Thyroid gland (tissue), 4 donors: ENCODE measurements at places on chromosomes 4 and X. TPM values are rescaled to one million over a fixed set of nuclear protein-coding genes. Genes with fewer than 3 reads are reported as not detected.

GRCh38 chrX:154002215-154002719, 17.4 kb downstream of the IRAK1 start:
- peaks cover 4% of the 10 kb centered on the region for H3K4me1 ChIP-seq
- no peak overlapping the region for H3K4me3 ChIP-seq
- no peaks in the 10 kb centered on the region for H3K27me3 ChIP-seq
- no peak for DNase-seq
- H3K36me3 ChIP-seq = no peaks in the 10 kb centered on the region

GRCh38 chr4:13641084-13641483, 13.6 kb upstream of the BOD1L1 start:
- H3K4me3 ChIP-seq = no peak overlapping the region
- DNase-seq = no peak
- H3K36me3 ChIP-seq = no peaks in the 10 kb centered on the region
- H3K4me1 ChIP-seq = no peaks in the 10 kb centered on the region
- H3K27ac ChIP-seq = no peak overlapping the region
- H3K27me3 ChIP-seq = no peaks in the 10 kb centered on the region

DNA sequence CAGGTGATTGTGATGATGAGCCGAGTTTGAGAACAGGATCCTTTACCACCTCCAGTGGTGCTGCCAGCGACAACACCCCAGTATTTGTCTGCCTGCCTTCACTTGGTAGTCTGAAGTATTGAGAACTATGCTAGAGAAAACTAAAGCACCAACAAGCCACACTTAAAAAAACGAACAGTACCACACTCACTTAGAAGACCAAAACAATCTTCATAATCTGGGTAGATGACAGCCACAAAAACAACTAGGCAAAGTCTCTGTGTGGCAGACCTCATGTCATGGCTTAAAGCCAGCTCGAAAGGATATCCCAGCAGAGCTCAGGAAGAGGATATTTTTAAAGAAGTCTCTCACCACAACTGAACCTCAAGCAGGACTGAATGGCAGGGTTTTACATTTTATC, 236.0 kb downstream of the GPC3 start:
- H3K4me1 ChIP-seq = no peaks in the 10 kb centered on the region
- H3K27ac ChIP-seq = no peak overlapping the region
- H3K4me3 ChIP-seq = no peak overlapping the region
- no peaks in the 10 kb centered on the region for H3K36me3 ChIP-seq
- H3K27me3 ChIP-seq = peaks cover 3% of the 10 kb centered on the region

- H3K4me3 ChIP-seq = no peak overlapping the region
- no peak for DNase-seq
- no peak overlapping the region for H3K27ac ChIP-seq
- no peaks in the 10 kb centered on the region for H3K36me3 ChIP-seq
- H3K27me3 ChIP-seq = no peaks in the 10 kb centered on the region
These were observed 86.8 kb downstream of the DCLK2 start for GRCh38 chr4:150164956-150165629.

FAT4 gene
- 46.8 TPM for total RNA-seq

SMR3B gene
- total RNA-seq = not detected
